GM12878 (cell line): ENCODE measurements at places on chromosomes 3 and 15. TPM values are rescaled to one million over a fixed set of nuclear protein-coding genes. Genes with fewer than 3 reads are reported as not detected.

- peak; percentile 94 for DNase-seq
Observed at GRCh38 chr3:10115326-10116137, at the start of gene BRK1. Gene BRK1, plus strand, starts transcription at chr3:10115675. Its CDS starts 27 bp downstream, at chr3:10115702.

DNA sequence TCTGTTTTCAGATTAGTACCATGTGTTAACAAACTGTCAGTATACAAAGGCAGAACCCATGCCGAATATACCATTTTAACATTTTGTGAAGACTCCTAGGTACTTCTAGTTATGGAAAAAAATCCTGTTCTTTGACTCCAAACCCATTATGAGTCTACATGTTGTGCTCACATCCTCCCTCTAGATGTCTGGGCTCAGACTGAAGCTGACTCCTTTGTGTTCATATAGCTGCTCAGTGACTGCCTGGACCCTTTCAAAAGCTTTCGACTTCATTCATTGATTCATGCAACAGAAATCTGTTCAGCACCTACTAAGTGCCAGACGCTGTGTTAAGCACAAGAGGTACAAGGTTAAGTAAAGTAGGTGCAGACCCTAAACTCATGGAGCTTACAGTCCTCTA lies 60.5 kb downstream of the MEGF11 start:
- DNase-seq: no peak

DNA sequence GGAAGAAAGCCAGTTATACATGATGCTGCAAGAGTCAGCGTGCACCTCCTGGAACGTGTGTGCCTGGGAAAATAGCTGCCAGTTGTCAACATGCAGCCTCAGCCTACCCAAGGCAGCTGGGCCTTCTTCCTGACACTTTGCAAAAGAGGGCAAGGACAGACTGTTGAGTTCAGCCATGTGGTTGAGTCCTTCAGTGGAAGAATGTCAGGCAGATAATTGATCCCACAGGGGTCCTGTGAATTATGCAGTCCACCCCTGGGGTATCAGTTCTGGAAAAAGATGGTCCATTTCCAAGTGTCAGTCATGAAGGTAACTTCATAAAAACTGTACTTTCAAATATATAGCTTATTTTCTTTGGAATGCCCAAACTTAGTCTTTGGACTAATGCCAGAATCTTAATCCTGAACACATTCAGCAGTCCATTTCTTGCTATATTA lies 79.6 kb downstream of the ARNT2 start:
- no peak for DNase-seq

The GOLGA6L26 gene
- total RNA-seq: not detected in 2 replicates

GRCh38 chr3:146091397-146091796 lies 69.6 kb downstream of the PLOD2 start:
- DNase-seq: no peak

DNA sequence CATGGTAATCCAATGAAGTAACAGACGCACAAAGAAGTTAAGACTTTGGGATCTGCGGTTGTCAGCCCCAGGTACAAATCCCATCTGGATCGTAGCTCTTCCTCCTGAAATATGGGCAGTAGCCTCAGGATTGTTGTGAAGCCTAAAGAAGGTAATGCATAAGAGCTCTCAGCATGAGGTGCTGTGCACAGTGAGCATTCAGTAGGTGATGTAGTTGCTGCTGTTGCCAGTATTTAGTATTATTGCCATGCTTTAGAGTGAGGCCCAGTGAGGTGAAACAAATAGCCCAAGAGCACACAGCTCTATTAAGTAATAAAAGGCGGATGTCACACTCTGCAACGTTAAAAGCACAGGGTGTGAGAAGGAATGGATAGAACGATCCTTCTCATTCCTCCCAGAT lies 225.7 kb downstream of the GABRG3 start:
- DNase-seq: no peak

GRCh38 chr15:35757765-35758164 lies 211.8 kb upstream of the DPH6 start:
- no peak for DNase-seq

The KCNH8 gene
- total RNA-seq: 0.11 and 0.18 TPM in 2 replicates

DNA sequence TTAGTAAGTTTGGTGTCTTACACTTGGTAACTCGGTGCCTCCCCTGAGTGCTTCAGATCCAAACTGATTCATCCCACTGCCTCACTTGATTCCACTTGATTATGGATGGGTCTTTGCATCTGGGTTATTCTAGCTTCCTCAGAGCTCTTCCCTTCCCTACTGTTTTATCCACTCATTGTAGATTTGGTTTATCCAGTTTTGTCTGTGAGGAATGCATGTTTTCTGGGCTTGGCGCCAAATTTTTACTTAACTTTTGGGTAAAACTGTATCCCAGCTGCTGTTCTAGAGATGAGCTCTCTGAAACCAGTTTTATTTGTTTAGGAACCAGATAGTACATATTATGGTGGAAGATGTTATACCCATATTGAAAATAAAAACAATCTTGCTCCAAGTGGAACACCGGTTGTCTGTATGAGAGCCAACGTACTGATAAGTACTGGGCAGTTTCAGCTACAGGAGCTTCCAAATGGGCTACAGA lies 20.9 kb downstream of the RAD54L2 start:
- no peak for DNase-seq

GRCh38 chr3:70824773-70825172 lies 512.3 kb upstream of the MDFIC2 start:
- no peak for DNase-seq

GRCh38 chr3:82030916-82031315 lies 269.5 kb upstream of the GBE1 start:
- no peak for DNase-seq

The GOLGA8B gene
- total RNA-seq: 118 and 147 TPM in 2 replicates

DNA sequence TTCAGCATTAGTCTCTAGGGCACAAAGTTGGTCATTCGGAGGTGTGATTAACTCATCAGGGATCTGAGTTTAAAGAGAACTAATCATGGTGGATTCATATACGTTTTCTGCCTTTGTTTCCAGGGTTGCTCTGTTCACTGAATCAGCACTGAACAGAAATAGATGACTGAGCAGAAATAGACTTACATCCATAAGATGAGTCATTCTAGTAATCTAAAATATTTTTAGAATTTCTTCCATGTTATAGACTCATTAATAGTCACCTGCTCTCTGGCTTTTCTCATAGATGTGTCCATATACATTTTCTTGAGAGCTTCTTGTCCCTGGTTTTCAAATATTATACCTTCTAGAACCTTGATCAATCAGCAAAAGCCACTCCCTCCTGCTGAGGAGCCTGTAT lies 837.6 kb upstream of the DPPA4 start:
- no peak for DNase-seq

The ZIC1 gene
- not detected in 2 replicates for total RNA-seq

GRCh38 chr3:153574445-153574844 lies 412.4 kb downstream of the RAP2B start:
- no peak for DNase-seq

- DNase-seq: no peak
Observed at GRCh38 chr3:54123003-54123775, 837 bp downstream of the CACNA2D3 start.

DNA sequence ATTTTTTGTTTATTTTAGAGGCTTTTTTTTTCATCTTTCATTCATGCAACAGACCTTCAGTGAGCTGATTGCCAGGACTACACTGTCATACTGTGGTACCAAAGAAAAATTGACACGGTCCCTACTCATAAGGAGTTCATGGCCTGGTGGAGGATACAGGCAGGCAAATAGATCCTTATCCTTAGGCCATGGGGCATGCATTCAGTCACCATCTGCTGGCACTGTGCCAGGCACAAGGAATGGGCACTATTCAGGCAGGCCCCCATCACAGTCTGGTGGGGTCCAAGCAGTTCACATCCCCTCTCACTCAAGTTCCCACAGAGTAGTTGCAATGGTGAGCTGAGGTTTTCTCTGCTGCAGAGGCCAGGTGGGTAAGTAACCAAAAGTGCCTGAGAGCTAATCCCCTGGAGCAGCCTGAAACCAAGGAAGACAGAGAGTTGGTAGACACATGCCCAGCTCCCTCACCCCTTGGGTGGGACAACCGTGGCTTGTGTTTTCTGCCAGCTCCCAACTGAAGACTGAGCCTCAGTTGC lies 17.3 kb downstream of the CISH start:
- no peak for DNase-seq

- DNase-seq: no peak
Observed at GRCh38 chr15:40793216-40793989, 13.5 kb upstream of the ZFYVE19 start.

DNA sequence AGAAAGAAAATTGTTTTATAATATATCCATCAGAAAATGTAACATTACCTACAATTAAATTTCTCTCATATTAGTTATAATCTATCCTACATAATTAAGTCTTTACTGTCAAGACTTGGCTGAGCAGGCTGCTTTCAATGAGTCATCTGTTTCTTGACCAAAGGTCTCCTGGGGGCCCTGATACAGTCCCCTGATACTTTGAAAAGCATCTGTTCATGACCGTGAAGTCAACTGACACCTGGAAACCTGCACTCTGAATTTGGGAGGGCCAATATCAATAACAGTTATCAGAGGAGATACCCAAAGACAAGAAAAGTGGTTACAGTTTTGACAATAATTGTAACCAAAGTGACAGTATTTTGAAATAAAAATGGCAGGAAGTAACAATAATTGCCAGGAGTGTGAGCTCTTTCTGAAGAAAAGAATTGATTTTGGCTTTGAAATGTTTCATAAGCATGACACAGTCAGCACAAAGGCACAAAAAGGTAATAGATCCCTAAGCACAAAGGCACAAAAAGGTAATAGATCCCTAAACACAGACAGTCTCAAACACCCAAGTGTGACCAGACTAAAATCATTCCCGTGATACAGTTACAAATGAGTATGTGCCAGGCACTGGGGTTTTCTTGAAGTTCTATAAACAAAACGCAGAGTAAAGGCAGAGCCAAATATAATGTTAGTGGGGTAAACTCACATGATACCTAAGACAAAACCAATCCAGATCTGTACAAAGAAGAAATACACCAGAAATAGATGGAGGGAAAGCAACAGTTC lies 260.7 kb downstream of the PLOD2 start:
- DNase-seq: peak; percentile 21

GRCh38 chr15:41825145-41825544 lies 2.7 kb upstream of the JMJD7 start:
- no peak for DNase-seq

DNA sequence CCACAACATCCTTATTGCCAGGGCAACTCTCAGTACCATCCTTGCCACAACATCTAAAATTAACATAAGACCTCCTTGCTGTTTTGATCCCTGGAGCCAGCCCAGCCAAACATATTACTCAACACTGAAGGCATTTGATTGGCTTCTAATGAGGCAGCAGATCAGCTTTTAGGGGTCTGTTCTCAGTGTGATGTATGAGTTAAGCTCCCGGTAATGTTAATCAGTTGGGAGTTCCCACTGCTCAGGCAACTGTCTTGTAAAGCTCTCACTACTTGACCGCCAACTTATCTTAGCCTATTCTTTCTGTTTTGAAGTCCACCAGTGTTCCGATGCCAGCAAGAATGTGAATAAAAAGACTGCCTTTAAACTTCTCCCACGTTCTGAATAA lies 158.9 kb downstream of the FOXB1 start:
- no peak for DNase-seq

DNA sequence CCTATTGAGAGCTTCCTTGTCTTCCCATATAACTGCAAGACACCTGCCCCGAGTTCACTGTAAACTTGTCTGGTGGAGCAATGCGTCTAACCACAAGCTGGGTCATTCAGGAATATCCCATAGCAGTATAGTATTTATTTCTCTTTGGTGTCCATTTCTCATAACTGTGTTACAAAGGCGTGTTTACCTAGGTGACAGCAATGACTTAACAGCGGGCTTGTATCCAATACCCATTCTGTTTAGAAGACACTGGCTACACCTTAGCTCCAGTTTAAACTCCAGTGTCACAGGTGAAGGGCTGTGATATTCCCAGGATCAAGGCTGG lies 24.3 kb downstream of the ATP10A start:
- no peak for DNase-seq

DNA sequence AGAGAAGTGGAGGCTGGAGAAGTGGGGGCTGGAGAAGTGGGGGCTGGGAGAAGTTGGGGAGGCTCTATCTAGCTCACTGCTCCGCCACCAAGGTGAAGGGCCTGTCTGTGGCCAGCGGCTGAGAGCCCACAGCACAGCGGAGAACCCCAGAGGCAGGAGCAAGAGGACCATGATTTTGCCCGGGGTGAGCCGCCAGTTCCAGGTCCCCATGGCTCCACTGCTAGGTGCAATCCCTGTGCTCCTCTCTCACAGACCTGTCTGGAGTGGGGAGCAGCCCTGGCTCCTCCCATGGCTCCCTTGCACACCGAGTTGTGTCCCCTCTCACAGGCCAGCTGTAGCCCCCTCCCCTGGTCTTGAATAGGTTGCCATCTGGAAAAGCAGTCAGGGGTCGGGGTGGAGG lies 4.7 kb upstream of the NRROS start:
- DNase-seq: no peak
